ENCODE measurements at places on chromosomes 1 and 21. TPM values are rescaled to one million over a fixed set of nuclear protein-coding genes. Genes with fewer than 3 reads are reported as not detected.
A peak's percentile ranks its signal among the peaks of the same experiment; 100 is the strongest.

Gene GBP5
- total RNA-seq, result 154 TPM

- H3K27me3 ChIP-seq, result no peaks in the 10 kb centered on the region
- no peak overlapping the region for H3K4me3 ChIP-seq
- DNase-seq, result no peak
- no peaks in the 10 kb centered on the region for H3K36me3 ChIP-seq
- H3K4me1 ChIP-seq, result no peaks in the 10 kb centered on the region
- no peak overlapping the region for H3K27ac ChIP-seq
Observed at GRCh38 chr1:113531321-113531720, 141.0 kb downstream of the MAGI3 start.

GRCh38 chr1:205313563-205314308, 7.8 kb downstream of the NUAK2 start:
- peaks cover 84% of the 10 kb centered on the region for H3K4me1 ChIP-seq
- peak overlapping the region; percentile 83 for H3K4me3 ChIP-seq
- peaks cover 21% of the 10 kb centered on the region for H3K36me3 ChIP-seq
- DNase-seq, result peak; percentile 21

GRCh38 chr21:44088401-44088780, 18.8 kb upstream of the PWP2 start:
- H3K36me3 ChIP-seq, result peaks cover 66% of the 10 kb centered on the region
- H3K27me3 ChIP-seq, result no peaks in the 10 kb centered on the region
- peak overlapping the region; percentile 87 for H3K27ac ChIP-seq
- H3K4me3 ChIP-seq, result peak overlapping the region; percentile 33
- DNase-seq, result no peak

GRCh38 chr1:3233551-3233950, 164.5 kb downstream of the PRDM16 start:
- no peaks in the 10 kb centered on the region for H3K27me3 ChIP-seq
- H3K4me3 ChIP-seq, result no peak overlapping the region
- no peaks in the 10 kb centered on the region for H3K4me1 ChIP-seq
